Lung (tissue), 17 donors: ENCODE measurements at places on chromosomes 13 and 19.

GRCh38 chr13:95245071-95245470 lies 56.2 kb downstream of the ABCC4 start:
- H3K4me1 ChIP-seq, result peaks cover 6% of the 10 kb centered on the region
- H3K27ac ChIP-seq, result no peak overlapping the region
- no peak for DNase-seq
- H3K4me3 ChIP-seq, result no peak overlapping the region
- no peaks in the 10 kb centered on the region for H3K36me3 ChIP-seq

GRCh38 chr13:92896842-92897241 lies 329.8 kb upstream of the GPC6 start:
- no peak overlapping the region for H3K4me3 ChIP-seq
- H3K36me3 ChIP-seq, result no peaks in the 10 kb centered on the region
- DNase-seq, result no peak
- H3K27ac ChIP-seq, result no peak overlapping the region

DNA sequence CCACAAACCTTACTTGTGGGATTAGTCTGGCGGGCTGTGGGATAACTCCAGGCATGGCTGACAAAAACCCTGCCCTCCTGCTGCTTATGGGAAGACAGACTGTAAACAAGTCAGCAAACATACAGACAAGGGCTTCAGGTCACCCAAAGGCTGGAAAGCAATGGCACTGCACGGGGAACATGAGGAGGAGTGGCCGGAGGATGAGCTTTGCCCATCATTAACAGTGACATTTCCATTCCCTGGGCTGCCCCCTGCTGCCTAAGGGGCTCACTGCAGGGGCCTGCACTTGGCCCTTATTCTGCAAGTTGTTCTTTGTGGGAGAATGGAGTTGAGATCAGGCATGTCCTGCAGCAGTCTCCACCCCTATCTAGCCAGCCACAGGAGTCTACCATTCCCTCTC lies 91.3 kb downstream of the UQCRFS1 start:
- DNase-seq, result no peak
- H3K4me3 ChIP-seq, result no peak overlapping the region
- H3K27ac ChIP-seq, result no peak overlapping the region

DNA sequence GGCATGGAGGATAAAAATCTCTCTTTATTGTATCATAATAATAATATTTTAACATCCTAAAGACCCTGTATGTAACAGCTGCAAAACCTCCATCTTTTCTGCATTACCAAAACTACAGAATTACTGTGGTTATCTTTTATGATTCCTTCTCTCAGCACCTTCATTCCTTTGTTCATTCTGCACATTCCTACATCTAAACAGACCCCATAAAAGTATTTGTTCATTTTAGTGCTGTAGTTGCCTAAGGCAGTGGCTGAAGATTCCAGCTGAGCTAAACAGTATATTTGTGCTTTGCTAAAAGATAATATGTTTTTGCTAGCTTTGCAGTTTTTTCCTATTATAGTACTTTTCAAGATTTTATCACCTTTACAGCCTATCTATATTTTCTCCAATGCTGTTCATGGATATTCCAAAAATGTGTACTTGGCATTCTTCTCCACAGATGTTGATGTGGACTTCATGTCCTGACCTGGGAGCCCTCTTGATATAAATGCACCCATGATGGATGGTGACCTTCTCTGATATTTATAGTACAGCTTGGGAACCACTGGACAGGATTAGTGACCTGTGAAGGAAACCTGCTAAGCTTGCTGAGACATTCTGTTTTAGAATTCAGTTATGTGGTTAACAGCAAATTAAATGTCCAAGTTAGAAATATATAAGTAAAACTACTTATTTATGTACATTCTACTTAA lies 2832.9 kb upstream of the PCDH20 start:
- no peak for DNase-seq
- no peaks in the 10 kb centered on the region for H3K4me1 ChIP-seq
- no peaks in the 10 kb centered on the region for H3K36me3 ChIP-seq
- H3K4me3 ChIP-seq, result no peak overlapping the region
- no peak overlapping the region for H3K27ac ChIP-seq

- no peak overlapping the region for H3K27ac ChIP-seq
- no peaks in the 10 kb centered on the region for H3K27me3 ChIP-seq
- no peak for DNase-seq
Measured at GRCh38 chr13:76329866-76330580, 556.2 kb downstream of the KCTD12 start.
